ENCODE measurements at places on chromosomes 3 and 15.

DNA sequence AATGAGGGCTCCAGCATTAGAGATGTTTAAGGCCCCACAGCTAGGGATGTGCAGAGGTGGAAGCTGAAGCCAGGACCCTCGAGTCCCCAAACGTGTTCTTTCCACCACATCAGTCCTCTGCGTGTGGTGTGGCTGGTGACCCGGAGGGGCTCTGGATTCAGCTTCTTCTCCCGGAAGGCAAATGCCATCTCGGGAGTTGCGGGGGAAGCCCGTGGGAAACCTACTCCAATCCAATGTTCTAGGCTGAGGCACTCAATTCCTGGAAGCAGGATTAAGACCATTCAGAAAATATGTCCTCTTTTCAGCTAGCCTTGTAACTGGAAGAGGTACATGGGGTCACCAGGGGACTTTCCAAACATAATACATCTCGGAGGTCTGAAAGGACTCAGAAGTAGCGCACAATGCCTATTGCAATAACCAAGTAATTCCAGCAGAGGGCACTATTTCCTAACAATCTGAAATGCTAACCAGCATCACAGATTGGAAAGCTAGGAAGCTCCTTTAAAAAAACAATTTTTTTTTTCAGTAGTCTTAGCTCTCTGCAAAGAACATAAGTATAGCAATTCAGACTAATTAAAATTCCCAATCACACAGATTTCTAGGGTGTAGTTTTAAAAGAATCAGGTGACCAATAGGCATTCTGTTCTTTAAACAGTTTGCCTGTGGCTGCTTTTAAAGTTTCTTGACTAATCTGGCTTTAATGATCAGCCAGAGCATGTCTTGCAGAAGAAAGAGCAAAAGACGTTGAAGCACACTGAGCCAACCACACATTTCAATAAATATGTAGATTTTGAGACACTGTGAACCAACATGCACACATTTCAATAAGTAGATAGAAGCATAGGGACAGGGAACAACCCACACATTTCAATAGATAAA, 36.1 kb downstream of the BNC1 start:
- DNase-seq, result no peak

DNA sequence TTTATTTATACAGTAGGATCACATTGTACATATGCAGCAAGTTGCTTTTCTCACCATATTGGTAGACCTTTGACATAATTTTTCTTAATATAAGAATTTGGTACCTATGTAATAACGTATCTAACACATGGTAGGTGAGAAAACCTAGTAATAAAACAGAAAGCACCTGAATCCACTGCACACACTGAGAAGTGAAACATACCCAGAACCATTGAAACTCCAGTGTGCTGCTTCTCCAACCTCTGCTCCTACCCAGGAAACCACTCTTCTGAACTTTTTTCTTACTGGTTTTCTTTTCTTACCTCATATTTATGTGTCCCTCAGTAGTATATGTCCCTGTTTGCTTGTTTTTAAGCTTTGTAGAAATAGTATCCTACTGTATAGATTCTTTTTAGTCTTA, 293.0 kb downstream of the UBE2E2 start:
- no peak for DNase-seq

GRCh38 chr15:90184119-90184785, 16.9 kb upstream of the SEMA4B start:
- no peak for DNase-seq

DNA sequence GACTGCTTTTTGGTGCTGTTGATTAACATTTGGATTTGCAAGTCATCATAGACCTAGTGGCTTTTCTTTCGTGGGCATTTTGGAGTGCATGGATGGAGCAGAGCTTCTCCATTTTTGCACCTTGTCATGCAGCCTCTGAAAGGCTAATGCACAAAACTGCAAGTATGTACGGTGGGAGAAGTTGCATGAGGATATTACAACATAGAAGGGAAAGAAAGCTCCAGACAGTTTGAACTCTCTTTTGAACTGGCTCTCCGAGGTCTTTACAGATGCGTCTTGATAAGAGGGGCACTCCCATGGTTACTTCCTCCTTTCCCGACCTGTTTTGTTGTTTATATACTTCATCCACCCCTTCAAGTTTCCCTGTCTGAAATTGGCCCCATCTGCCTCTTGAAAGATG, 147.1 kb upstream of the GBE1 start:
- no peak for DNase-seq

- DNase-seq, result no peak
Measured at GRCh38 chr3:127964053-127964452, 49.0 kb downstream of the KBTBD12 start.

DNA sequence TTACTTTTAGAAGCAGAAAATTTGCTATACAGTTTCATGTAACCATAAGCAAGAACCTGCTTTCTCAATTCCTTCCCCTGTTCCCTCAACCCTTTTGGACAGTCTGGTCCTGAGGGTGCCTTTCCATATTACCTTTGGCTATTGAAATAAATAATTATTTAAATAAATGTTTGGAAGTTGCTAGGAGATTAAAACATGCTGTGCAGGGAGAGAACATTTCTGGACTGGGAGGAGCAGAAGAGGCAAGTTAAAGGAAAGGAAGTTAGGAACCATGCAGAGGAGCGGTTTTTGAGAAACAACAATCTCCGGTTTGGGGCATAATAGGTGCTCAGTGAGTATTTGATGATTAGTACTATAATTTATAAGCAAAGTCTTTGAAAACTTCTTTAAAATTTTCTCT, 41.8 kb downstream of the ZNF609 start:
- no peak for DNase-seq

DNA sequence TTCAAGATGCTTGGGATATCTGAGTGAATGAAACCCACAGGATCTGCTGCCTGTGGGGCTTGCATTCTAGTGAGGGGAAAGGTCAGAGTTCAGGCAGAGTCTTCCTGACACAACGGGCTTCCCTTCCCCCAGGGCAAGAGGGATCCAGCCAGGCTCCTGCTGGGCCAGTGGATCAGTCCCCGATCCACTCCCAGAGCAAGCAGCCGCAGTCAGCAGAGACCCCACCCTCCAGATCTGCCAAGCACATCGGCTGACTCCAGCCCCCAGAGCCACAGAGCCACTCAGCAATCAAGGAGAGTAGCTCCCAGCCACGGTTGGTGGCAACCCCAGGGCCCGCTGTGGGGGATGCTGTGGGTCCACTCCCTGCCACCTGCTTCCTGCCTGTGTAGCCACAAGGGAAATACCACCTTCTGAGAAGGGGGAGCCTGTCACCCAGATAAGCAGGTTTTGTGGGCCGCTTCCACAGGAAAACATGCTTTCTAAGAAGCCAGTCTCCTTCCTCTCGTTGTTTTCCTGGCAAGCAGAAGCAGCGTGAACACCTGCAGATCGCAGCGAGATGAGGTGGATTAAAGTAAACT, 44.9 kb downstream of the CPN2 start:
- DNase-seq, result no peak

- no peak for DNase-seq
Measured at GRCh38 chr3:74510261-74510818, 104.1 kb downstream of the CNTN3 start.

DNA sequence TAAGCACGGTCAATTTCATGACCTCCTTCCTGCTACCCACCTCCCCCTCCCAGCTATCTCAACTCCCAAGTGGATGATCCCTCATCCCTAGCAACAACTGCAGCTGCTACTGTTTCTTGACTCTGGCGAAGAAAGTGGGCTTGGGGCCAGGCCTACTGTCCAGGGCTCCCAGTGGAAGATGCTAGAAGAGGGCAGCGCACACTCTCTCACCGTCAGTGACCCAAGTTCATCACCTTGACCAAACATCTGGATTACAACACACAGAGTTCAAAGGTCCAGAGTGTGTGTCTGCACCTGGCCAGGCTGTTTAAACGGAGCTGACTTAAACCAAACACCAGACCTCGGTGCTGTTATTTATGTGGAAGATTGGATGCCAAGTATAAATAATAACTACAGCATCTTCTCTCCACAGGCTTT, 385.6 kb downstream of the SHQ1 start:
- DNase-seq, result no peak

GRCh38 chr3:54443561-54444161, 321.3 kb downstream of the CACNA2D3 start:
- no peak for DNase-seq

DNA sequence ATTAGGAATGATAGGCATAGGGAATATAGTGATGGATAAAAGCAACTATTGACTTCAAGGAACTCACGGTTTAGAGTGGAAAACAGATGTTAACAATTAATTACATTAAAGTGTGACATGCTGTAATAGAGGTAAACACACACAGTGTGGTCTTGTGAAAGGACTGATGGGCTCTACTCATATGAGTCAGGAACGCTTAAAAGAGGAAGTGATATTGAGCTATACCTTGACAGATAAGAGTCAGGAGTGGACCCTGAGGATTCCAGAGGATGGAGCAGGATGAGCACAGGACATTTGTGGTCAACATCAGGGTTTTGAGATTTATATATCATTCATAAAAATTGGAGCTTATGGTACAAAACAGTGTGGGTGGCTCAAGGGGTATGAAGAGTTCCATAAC, 11.0 kb downstream of the EXOG start:
- DNase-seq, result no peak

DNA sequence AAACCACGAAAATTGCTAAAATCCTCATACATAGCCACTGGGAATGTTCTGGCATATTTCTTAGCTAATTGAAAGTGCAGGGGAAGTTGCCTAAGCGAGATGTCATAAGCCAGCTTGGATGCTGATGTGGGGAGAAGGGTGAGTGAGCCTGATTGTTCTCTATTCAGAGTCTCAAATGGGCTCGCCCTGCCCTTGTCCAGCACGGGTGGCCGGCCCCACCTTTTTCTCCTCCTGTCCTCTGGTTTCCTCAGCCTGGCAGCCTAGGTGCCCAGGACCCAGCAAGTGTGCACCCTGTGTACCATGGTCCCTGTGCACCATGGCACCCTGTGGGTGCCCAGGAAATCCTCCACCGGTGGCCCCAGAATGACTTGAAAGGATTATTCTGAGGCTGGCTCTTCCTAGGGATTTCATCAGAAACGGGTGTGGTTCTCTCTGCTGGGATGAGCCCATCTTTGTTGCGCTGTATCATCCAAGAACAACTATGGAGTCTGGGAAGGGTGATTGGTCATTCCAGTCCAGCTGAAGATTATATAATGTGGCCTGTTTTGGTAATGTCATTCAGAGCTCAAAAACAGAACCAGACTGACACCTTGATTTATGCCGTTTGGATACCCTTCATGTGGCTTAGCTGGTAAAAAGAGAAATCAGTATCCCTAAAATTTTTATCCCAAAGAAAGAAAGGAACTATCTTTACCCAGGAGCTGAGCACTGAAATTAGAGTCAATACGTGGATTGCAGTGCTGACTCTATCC, 150.8 kb upstream of the BHLHE40 start:
- no peak for DNase-seq

DNA sequence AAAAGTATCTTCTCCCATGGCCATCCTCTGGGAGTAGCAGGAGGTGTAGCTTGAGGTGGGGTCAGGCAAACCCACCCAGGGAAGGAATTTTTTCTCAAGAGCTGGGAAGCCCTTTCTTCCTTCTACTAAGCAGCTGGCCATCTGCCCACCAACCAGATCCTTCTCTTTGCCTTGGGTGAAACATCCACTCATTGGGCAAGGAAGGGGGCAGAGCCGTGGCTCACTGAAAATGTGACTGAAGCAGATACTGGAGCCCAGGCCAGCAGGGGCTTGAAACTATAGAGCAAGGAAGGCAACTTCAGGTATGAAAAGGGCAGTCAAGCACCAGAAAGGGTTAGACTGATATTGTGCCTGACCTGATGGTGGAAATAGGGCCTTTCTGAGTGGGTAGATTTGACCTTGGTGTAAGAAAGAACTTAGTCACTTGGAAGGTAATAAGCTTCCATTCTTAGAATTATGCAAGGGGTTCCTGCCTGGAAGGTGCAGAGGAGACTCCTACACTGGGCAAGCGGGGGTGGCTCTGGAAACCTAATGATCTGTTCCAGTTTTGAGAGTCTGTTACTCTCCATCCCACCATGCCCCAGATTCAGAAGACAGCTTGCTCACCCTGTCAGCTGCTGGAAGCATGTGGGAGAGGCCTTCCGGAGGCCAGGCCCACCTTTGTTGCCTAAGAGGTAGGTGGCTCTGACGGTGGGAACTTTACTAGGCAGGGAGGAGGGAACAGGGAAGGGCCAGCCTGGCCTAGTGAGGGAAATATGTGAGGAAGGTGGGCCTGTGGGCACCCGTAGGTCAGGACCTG, 22.0 kb upstream of the PLA2G4E start:
- DNase-seq, result no peak

- DNase-seq, result no peak
Measured at GRCh38 chr3:69764121-69764741, 25.0 kb downstream of the MITF start.

DNA sequence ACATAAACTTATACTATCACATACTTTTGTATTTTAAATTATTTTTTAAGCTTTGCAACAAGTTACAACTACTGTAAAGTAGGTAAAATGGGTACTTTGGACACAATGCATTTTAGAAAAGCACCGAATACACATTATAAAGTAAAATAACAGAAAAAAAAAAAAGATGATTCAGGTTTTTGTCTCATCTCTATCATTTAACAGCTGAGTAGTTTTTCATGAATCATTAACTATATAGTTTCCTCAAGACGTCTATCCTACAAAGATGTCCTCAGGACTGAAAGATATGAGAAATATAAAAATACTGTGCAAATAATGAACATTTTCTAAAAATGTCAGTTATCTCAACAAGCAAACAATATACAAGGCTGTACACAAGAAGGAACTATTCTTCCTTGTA, 46.9 kb downstream of the ANKRD28 start:
- DNase-seq, result no peak
